Frontal cortex (tissue), 4 donors: ENCODE measurements at places on chromosomes 6 and 20. TPM values are rescaled to one million over a fixed set of nuclear protein-coding genes. Genes with fewer than 3 reads are reported as not detected.

DNA sequence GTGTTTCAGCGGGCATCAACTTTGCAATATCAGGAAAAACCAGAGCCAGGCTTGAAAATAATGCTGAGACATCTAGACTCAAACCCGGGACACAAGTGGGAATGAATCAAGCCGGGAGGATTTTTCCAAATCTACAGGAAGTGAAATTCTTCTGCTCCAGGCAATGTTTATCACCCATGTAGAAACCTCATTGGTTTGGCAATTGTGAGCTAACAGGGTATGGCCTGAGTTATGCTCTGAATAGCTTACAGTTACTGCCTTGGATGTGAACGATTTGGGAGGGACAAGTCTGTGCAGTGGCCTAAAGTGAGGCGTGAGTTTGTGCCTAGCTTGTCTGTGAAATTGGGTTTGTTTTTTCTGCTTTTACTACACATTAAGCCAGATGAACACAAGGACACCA, 87.4 kb downstream of the PCSK2 start:
- DNase-seq: no peak

Gene FAM83C
- total RNA-seq: not detected

Gene PTCHD4
- 28.1 TPM for total RNA-seq

Gene POU5F1
- not detected for total RNA-seq
